ENCODE measurements at places on chromosomes 3 and 15. TPM values are rescaled to one million over a fixed set of nuclear protein-coding genes. Genes with fewer than 3 reads are reported as not detected.
A peak's percentile ranks its signal among the peaks of the same experiment; 100 is the strongest.

The SLC9C1 gene
- polyA plus RNA-seq, result not detected

DNA sequence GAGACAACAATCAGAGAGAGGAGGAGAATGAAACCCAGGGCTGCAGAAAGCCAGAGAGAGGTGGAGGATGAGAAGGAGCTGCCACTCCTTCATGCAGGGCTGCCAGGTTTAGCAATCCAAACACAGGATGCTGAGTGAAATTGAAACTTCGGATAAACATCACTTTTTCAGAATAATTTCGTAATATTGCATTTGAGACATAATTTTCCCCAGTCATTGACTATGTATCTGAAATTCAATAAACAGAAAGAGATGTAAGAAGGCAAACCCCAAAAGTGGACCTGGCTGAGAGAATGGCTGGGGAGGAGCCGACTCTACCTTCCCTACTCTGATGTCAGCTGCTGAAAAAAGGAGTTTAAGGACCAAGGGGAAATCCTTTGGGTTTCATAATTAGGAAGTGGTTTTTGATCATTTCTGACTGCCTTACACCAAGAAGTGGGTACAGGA lies 33.8 kb downstream of the SLC9A9 start:
- DNase-seq, result no peak

GRCh38 chr15:39642011-39642640 lies 61.2 kb downstream of the THBS1 start:
- DNase-seq, result peak; percentile 82

GRCh38 chr15:42504631-42505030 lies 9.2 kb downstream of the SNAP23 start:
- peak; percentile 81 for DNase-seq

The CCR9 gene
- polyA plus RNA-seq, result not detected

DNA sequence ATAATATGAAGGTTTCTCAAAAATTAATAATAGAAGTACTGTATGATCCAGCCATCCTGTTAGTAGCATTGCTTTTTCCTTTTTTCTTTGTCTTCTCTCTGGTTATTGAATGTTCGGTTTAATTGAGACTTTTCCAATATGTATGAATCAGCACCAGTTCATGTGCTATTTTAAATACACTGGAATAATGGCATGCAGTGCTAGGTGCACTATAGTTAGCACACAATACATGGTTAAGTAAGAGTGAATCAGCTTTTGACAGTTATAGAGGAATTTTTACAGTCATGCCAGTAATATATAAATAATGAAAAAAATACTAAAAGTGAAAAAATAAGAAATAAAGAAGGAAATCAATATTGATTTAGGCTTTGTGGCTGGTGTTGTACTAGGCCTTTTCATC lies 113.8 kb upstream of the STRIT1 start:
- DNase-seq, result no peak

The MBNL1 gene
- polyA plus RNA-seq, result 179 TPM

- DNase-seq, result peak; percentile 90
Measured at GRCh38 chr3:50170689-50171088, 15.6 kb downstream of the SEMA3F start.

GRCh38 chr3:123331651-123332050 lies 117.2 kb downstream of the ADCY5 start:
- DNase-seq, result no peak

The TMEM207 gene
- polyA plus RNA-seq, result not detected

DNA sequence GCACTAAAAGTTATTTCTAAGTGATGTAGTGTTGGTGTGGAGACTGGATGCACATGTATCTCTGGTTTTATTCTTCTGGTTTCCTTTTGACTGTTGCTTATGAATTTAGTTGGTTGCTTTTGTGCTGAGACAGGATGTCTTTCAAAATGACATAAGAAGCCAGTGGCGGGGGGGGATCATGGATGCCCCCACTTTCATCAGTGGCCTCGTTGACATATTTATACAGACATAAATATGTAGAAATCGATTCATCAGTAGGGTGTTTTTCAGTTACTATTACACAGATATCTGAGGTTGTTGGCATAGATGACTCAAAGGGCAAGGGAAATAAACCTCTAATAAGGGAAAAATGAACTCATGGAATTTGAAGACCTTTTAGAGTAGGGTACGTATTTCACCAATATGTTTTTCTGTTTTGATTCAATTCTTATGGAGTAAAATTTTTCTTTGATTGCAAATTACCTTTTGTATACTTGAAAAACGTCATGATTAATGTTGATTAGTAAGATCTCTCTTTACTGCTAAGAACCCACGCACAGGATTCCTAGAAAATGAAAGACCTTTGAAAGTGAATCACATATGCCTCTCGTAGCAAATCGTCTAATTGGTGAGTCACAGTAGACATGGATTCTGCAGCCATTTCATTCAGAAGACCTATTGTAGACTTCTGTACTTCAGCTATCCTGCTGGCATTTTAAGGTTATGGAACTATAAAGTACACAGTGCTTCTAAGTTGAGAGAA lies 97.4 kb upstream of the RBMS3 start:
- DNase-seq, result no peak

The GOLGA8R gene
- polyA plus RNA-seq, result 0.14 TPM

The ARGFX gene
- not detected for polyA plus RNA-seq

GRCh38 chr3:99669879-99670555 lies 31.6 kb downstream of the COL8A1 start:
- DNase-seq, result peak; percentile 55

The CIDEC gene
- polyA plus RNA-seq, result 0.14 TPM

The CACNA1D gene
- polyA plus RNA-seq, result 0.06 TPM

The CCR5 gene
- not detected for polyA plus RNA-seq
